ENCODE measurements at places on chromosomes 5 and 9.

DNA sequence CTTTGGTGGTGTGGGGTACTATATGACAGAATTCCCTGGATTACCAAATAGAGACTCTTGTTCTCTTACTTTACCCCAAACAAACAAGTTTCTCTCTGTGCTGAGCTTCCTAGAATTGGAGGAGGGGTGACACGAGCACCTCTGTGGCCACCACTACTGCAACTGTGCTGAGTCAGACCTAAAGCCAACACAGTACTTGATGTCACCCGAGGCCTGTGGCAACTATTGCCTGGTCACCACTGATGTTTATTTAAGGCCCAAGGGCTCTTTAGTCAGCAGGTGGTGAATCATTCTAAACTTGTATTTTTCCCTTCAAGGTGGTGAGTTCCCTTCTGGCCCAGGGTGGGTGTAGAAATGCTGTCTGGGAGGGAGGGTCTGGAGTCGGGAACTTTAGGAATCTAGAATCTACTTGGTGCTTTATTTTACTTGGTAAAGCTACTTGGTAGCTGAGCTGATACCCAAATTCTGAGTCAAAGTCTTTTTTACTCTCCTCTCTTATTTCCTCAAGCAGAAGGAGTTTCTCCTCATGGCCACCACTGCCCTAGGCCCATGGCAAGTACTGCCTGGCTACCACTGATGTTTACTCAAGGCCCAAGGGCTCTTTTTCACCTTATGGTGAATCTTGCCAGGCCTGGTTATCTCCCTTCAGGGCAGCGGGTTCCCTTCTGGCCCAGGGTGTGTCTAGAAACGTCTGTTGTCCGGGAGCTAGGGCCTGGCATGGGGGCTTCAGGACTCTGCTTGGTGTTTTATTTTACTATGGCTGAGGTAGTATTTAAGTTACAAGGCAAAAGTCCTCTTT is 9.8 kb downstream of the LURAP1L start:
- peak; percentile 91 for DNase-seq

GRCh38 chr5:141944076-141944475 is 13.9 kb downstream of the PCDH12 start:
- DNase-seq = no peak

GRCh38 chr5:125655156-125655555 is 768.1 kb upstream of the GRAMD2B start:
- DNase-seq = no peak

GRCh38 chr9:92664394-92665152 is 5.4 kb downstream of the IPPK start:
- DNase-seq = no peak

DNA sequence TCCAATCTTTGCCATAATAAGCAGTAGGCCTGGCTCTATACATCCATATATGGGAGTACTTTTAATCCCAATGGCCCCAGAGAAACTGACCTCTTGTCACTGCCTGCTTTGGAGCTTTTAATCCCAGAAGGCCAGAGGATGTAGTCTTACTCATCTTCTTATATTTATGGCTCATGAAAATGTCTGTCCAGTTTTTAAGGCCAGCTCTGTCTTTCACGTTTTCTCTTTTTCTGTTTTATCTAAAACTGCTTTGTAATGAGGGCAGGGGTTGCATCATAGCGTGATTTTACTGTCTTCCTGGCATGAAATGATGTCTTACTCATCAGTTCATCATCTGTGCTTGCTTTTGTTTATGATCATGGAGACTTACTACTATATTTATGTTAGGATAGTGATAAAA is 1094.9 kb downstream of the MAT2B start:
- DNase-seq = peak; percentile 35

DNA sequence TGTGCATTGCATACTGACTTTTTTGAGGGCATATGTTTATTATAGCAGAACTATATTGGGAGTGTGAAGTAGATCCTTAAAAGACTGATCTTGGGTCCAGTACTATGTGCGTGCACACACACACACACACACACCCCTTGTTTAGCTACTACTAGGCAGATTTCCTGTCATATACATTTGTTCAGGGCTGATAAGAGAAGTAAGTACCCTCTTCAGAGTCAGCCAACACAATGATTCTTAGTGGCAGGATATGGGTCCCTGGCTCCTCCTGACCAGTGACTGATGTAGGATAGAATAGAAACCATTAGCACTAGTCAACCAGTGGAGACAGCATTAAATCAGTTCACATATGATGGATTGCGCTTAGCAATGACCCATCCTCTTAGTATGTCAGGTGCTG is 76.2 kb upstream of the MIER3 start:
- no peak for DNase-seq

DNA sequence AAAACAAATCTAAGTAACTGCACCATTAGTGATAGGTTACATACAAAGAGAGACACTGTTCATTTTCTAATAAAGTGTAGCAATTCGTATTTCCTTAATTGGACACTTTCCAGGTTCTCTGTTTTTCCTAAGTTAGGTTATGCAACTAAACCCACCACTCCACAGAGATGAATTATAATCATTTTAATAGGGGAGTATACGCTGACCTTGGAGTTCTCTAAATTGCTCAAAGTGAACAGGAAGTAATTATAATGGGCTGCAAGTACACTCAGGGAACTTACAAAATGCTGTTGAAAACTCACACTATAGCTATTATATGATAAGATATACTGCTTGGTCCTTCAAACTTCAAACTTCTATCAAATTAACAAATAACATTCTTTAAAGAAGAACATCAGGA is 18.2 kb upstream of the ADCY2 start:
- DNase-seq = no peak

- no peak for DNase-seq
Measured at GRCh38 chr5:41195228-41195627, 18.1 kb downstream of the C6 start.

- DNase-seq = no peak
Measured at GRCh38 chr5:62718324-62718723, 139.7 kb downstream of the LRRC70 start.

- DNase-seq = no peak
Measured at GRCh38 chr5:756865-757345, 27.6 kb downstream of the ZDHHC11B start.

DNA sequence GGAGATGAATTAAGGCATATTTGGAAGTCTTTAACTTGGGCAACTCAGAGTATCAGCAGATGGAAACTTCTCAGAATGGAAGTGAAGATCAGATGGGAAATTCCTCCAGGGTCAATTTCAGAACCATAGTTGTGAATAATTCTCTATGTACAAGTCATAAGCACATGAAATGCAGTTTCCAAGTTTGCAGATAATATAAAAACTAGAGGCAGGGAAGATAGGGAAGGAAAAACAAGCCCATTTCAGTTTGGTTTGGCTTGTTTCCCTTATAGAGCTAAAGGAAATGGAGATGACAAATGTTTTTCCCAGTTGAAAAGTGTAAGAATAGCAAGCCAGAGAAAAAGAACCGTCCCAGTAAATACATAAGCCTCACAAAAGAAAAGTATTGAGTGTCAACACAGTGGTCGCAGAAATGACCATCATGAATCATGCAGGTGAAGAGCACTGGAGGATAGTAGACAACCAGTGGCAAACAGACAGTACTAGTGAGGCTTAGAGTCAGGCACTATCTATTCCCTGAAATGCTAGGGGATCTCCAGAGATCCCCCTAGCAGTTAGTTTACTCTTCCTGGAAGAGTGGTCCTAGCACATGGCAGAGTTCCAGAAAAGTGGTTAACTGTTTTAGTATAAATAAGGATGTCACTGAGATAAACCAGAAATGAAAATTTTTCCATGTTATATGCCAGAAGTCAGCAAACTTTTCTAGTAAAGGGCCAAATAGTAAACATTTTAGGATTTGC is 245.9 kb downstream of the SAXO1 start:
- peak; percentile 7 for DNase-seq

DNA sequence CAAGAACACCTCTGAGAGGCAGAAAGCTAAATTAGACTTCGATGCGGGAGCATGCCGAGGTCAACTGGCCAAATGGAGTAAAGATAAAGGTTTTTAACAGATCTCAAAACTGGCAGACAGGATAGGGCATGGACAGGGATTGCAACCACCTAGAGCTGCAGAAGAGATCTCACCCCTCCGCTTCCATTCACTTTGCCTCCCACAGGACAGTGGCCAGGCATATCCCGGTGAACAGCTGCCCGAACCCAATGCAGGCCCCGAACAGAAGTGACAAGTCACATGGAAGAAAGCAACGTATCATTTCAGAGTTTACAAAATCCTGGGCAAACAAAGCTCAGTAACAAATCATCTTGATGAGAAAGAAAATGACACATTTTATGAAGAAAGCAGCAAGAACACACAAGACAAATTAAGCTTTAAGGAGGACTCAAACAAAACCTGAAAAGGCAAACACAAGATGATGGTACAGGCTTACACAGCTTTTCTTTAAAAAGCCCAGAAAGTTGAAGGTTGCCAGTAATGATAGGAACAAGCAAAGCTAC is 18.4 kb downstream of the RNF130 start:
- DNase-seq = no peak

GRCh38 chr5:76620166-76620565 is 3.0 kb downstream of the F2RL2 start:
- DNase-seq = no peak

GRCh38 chr5:138523406-138523805 is 19.6 kb downstream of the ETF1 start:
- DNase-seq = no peak

GRCh38 chr5:142313275-142313674 is 11.5 kb downstream of the SPRY4 start:
- DNase-seq = no peak

- DNase-seq = no peak
Measured at GRCh38 chr9:15834541-15834940, 281.7 kb downstream of the CCDC171 start.

GRCh38 chr9:114390952-114391351 is 3.2 kb upstream of the AKNA start:
- DNase-seq = no peak

DNA sequence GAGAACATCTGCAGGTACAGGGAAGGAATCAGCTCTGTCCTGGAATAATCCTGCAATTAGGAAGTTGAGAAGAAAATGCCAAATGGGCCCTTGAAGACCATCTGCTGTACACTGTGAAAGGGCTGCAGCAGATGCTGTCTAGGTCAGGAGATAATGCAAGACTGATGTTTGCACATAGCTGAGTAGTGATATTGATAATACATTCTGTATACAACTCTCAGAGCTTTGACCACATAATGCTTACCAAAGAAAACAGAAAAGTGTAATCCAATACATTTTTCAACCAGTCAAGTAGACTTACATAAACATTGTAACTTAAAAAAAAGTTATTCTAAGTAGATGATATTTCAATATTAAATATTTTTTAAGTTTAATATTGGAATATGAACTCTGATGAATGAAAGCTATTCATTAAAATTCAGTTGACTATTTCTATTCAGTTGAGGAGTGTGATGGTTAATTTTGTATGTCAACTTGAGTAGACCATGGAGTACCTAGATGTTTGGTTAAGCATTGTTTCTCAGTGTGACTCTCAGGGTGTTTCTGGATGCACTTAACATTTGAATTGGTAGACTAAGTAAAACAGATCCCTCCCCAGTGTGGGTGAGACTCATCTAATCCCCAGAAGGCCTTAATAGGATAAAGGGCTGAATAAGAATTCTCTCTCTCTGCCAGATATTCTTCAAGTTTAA is 380.1 kb upstream of the PRR16 start:
- peak; percentile 64 for DNase-seq

GRCh38 chr5:68141494-68141893 is 74.1 kb upstream of the PIK3R1 start:
- DNase-seq = peak; percentile 49

GRCh38 chr5:34743878-34744277 is 87.8 kb downstream of the RAI14 start:
- DNase-seq = peak; percentile 75

DNA sequence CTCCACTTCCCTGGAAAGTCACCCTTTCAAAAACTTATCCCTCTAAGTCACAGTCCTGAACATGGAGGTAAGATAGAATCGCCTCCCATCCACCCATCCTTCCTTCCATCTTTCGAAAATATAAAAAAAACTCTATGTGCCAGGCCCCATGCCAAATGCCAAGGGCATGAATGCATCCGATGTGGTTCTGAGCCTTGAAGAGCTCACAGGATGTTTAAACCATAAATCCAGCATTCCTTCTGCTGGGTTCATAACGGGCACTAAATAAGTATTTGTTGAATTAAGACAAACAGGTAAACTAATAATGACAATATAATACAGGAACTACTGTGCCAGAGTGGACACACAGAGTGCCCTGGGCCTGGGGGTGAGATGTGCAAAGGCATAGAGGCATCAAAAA is 147.3 kb downstream of the TTLL11 start:
- peak; percentile 66 for DNase-seq

GRCh38 chr9:2418619-2419018 is 203.0 kb upstream of the VLDLR start:
- DNase-seq = no peak

- no peak for DNase-seq
Measured at GRCh38 chr5:147927901-147928300, 21.6 kb upstream of the C5orf46 start.

DNA sequence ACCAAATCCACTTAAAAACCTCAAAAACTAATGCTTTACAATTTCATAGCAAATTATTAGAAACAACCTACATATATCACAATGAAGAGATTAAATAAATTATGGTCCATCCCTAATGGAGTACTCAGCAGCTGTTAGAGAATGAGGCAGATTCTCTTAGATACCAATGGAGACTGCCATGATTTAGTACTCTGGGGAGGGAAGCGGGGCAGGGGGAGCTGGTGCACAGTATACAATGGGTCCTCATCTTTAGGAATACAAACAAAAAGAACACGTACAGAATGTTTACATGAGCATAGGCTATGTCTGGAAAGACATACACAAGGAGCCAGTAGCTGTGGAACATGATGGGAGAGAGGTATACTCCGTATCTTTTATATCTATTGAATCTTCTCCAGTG is 2.0 kb downstream of the LIFR start:
- no peak for DNase-seq

GRCh38 chr5:96868603-96869371 is 7.5 kb upstream of the ERAP2 start:
- DNase-seq = peak; percentile 72

DNA sequence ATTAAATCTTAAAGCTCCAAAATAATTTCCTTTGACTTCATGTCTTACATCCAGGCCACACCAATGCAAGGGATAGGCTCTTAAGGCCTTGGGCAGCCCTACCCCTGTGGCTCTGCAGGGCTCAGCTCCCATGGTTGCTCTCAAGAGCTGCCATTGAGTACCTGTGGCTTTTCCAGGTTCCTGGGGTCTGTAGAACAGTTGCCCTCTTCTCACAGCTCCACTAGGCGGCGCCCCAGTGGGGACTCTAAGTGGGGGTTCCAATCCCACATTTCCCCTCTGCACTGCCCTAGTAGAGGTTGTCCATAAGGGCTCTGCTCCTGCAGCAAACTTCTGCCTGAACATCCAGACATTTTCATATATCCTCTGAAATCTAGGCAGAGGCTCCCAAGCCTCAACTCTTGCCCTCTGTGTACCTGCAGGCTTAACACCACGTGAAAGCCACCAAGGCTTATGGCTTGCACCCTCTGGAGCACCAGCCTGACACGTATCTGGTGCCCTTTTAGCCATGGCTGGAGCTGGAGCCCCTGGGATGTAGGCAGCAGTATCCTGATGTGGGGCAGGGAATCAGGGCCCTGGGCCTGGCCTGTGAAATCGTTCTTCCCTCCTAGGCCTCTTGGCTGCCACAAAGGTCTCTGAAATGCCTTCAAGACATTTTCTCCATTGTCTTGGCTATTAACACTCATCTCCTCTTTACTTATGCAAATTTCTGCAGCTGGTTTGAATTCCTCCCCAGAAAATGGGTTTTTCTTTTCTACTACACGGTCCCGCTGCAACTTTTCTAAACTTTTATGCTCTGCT is 185.1 kb downstream of the SMARCA2 start:
- DNase-seq = no peak

Data from fibroblast of gingiva (primary cell).